ENCODE measurements at places on chromosomes 13 and 19.

DNA sequence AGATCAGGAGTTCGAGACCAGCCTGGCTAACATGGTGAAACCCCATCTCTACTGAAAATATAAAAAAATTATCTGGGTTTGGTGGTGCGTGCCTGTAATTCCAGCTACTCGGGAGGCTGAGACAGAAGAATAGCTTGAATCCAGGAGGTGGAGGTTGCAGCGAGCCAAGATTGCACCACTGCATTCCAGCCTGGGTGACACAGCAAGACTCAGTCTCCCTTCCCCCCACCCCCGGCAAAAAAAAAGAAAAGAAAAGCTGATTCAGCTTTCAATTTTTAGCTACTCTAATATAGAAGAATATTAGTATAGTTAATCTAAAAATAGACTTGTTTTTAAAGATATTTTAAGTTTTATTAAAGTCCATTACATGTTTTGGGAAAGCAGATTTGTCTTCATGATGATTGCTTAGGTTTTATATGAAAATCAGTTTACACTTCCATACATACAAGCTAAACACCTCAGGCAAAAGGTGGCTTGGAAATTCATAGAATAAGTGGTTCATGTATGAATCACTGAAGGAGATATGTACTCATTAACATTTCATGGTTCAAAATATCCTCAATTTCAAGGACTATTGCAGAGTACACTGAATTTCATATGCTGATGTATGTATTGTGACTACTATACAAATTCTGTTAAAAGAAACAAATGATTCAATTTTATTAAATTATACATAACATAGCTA lies 165.2 kb downstream of the TDRD3 start:
- DNase-seq, result no peak

GRCh38 chr13:19769854-19770253 lies 12.9 kb downstream of the PSPC1 start:
- DNase-seq, result no peak

DNA sequence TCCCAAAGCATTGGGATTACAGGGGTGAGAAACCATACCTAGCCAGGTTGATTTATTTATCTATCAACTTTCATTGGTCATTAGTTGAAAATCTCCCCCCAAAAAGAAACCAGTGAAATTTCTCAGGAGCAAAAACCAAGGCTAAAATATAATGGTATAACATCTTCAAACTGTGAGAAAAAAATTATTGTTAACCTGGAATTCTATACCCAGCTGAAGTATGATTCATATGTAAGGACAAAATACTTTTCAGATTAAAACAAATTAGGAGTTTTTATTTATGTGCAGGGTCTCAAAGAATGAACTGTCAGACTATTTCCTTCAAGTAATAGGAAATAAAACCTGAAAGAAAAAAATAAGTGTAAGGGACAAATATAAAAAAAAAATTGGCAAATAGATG lies 1053.9 kb downstream of the UQCRFS1 start:
- no peak for DNase-seq

- no peak for DNase-seq
Measured at GRCh38 chr13:44818016-44818415, 171.3 kb downstream of the NUFIP1 start.

- peak; percentile 76 for DNase-seq
Measured at GRCh38 chr19:488505-489417, 7.5 kb upstream of the MADCAM1 start.

DNA sequence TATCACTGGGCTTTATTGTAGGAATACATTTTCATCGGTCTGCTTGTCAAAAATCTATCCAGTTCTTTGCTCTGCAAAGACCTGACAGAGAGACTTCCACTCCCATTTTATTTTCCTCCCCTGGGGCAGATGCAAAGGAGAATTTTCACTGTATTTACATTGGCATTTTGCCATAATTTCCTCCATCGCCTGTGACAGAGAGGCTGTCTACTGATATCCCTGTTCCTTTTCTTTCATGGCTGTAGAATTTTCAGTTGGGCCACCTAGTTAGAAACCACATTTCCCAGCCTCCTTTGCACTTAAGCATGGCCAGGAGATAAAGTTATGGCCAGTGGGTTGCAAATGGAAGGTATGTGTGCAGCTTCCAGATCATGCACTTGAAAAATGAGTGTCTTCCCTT lies 89.3 kb downstream of the NUFIP1 start:
- no peak for DNase-seq

DNA sequence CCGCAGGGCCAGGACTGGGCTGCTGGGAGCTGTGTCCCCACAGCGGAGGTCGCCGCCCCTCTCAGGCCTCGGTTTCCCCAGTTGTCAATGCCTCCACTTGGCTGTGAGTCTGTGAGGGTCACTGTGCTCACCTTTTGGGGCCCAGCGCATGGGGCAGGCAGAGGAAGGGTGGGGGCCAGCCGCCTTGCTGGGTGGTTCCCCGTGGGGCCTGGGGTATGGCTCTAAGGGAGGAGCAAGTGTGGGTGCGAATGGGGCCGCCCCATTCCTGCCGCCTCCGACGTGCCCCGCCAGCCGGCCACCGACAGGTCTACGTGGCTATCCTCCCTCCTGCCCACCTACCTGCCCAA lies 800 bp upstream of the FGF22 start:
- no peak for DNase-seq

DNA sequence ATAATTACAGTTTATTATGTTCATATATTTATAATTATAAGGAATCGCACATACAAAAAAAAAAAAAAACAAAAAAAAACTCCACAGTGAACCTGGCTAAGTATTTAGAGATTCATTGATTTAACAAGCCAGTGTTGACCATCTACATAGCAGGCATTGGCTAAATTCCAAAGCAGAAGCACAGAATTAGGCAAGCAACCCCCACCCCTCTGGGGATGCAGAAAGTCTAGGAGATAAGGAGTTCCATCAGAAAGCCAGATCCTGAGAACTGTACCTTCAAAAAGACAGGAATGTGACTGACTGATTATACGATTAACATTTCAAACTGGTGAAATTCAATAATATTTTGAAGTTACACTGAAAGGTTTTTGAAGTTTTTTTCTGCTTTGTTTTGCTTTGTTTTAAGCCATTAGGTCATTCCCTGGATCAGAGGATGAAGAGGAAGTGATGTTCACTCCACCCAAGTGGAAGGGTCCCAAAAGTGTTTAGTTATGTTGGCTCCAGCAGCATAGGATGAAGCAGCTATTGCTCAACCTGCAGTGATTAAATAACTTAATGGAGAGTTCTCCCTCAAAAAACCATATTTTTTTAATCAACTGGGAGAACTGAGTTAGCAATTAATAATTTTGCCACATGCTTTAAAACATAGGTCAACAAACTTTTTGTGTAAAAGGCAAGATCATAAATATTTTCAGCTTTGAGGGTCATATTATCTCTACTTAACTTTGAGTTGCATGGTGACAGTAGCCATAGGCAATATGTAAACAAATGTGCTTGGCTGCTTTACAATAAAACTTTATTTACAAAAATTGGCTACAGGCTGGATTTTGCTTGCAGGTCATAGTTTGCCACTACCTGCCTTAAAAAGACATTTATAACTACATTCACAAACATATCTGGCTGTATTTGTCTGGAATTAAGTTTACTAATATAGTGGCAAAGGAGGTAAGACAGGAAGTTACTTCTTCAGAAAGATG lies 49.6 kb downstream of the DOCK9 start:
- DNase-seq, result no peak

- DNase-seq, result no peak
Measured at GRCh38 chr19:42111384-42111783, 20.9 kb downstream of the POU2F2 start.

DNA sequence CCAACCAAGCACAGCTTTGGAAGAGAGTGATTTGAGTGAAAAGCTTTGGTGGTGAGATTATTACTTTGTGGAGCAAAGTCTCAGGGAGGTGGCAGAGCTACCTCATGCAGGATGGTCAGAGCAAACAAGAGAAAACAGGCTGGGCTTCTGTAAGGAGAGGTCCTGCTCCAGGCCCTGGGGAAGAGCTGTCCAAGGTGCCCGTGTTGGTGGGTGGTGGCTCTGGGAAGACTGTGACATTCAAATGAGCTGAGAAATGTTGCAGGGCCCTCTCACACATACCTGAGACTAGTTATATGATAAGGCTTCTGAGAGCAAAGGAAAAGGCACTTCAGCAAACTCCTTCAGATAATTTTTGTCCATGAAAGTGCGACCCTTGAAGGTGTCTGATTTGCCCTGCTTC lies 205.5 kb upstream of the SOX21 start:
- no peak for DNase-seq

DNA sequence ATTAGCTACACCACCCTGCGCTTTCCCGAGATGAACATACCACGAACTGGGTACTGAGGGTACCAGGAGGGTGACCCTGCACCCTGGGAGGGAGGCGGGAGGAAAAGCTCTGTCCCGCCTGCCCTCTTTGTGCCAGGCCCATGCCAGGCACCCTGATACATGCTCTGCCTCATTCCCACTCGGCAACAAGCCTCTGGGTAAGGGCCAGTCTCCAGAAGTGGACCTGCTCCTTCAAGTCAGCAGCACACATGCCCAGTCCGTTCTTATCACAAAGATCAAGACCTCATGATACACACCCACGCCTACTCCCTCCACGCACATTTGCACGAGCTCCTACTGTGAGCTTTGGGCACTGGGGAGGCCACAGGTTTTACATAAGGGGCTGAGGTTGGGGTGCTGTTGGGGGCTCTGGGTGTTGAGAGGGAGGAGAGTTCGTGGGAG lies 2.0 kb upstream of the FFAR1 start:
- no peak for DNase-seq

GRCh38 chr19:11949201-11949600 lies 15.6 kb upstream of the ZNF763 start:
- DNase-seq, result no peak

- DNase-seq, result no peak
Measured at GRCh38 chr19:53642381-53643099, 10.7 kb downstream of the DPRX start.

GRCh38 chr19:11931051-11931450 lies 6.1 kb downstream of the ZNF700 start:
- DNase-seq, result no peak

GRCh38 chr19:37572203-37572602 lies 22.4 kb downstream of the ZNF571 start:
- DNase-seq, result no peak

DNA sequence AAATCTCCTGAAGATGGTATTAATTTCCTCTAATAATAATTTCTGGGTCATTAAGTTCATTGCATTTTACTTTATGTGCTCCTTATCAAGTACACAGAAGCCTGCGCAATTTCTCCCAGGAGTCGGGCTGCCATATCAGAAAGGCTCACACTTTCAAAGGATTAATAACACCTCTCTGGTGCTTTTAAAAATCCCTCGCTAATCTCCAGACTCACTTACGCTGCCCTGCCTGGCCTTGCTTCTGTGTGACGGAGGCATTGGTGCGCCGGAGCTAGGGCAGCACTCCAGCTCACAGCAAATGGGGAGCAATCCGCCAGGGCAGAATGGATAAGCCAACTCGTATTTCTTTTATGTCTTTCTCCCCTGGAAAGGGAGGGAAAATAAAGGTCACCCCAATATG lies 300.8 kb downstream of the EFNB2 start:
- DNase-seq, result no peak

All from brain pericyte (primary cell).